ENCODE measurements at places on chromosomes 2 and 18.

- DNase-seq = no peak
Measured at GRCh38 chr2:158381205-158381604, 75.3 kb downstream of the CCDC148 start.

DNA sequence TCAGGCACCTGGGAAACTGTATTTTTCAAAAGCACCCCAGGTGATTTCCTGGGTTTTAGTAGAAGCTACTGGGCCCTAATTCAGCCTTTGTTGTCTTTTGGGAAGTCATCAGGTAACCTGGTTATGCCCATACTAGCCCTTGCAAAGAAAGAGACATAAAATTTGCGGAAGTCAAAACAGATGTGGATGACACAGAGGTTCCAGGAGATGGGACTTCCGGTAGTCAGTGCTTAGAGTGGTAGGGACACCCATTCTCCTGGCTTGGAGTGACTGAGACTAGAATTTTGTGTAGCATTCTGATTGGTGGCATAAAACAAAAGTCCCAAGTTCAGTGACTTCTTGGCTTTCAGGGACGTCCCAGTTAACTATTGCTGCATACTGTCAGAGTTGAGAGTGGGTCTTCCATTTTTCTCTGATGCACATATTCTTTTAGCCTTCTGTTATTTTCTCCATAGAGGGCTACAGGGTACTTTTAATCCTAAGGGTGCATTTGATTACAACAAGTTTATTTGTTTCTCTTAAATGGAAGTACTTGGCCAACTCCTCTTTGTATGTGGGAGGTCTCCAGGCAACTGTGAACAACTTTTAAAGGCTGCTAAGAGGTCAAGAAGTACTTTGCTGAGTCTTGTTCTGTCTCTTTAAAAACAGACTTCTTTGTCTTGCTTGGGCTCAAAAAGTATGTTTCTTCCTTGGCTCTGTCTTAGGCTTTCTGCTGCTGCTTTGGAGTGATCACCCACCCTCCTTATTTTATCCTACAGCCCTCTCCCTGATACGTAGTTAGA, 8.8 kb downstream of the NAB1 start:
- no peak for DNase-seq

DNA sequence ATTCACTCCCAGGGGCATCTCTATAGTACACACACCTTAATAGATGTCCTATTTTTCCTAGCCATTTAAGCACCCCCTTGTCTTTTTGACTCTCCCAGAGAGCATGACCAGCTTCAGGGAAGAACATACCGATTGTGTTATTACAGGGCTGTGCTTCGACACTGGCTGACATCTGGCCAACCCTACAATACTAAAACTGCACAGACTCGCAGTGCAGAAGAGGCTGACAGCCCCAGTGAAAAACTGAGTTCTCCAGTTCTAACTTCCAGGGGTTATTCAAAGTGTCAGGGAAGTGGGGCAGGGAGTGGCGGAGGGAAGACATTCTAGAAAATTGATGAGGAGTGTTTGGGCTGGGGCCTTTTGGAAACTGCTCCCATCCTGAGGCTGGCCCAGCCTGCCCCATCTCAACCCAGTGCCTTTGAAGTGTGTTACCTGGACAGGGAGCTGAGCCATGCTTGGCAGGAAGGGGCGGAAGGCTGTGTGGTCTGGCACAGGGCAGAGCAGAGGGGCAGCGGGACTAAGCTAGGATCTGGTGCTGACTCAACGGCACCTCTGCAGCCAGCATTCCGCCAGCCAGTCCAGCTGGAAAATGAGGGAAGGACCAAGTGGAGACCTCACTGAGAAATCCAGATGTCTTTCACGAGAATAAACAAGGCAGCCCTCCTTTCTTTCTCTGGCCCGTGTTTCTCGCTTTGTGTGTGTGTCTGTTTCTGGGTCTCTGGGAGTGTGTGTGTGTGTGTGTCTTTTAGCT, 15.4 kb upstream of the IGFBP5 start:
- DNase-seq = no peak

- DNase-seq = no peak
Measured at GRCh38 chr2:179694963-179695362, 166.4 kb downstream of the ZNF385B start.

- no peak for DNase-seq
Measured at GRCh38 chr2:56192664-56193305, 9.0 kb downstream of the CCDC85A start.
